ENCODE measurements at places on chromosomes 7 and 10.

DNA sequence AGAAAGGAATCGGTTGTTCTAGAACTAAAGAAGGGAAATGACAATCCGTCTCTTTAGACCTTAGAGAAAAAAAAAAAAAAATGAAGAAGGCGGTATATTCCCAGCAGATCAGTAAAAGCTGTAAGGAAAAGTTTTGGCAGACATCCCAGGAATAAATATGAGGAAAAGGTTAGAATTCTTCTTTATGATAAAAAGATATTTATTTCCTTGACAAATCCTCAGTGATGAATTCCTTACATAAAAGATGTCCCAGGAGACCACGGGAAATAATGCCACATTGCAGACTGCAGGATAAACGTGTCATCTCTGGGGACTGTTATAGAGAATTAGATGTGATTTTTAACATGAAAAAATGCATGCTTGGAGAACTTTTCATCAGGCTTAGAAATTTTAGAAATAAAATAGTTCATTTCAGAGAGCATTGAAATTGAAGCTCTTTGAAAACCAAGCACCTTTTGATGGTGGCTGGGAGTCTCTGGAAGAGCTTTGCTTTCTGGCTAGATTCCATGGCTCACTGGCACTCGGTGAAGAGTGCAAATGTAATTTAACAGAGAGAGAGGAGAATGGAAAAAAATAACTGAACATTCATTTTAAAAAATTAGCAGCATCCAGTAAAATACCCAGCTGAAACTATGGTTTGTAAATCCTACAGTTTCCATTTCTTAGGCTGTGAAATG, 98.2 kb downstream of the PRPF18 start:
- DNase-seq: no peak

DNA sequence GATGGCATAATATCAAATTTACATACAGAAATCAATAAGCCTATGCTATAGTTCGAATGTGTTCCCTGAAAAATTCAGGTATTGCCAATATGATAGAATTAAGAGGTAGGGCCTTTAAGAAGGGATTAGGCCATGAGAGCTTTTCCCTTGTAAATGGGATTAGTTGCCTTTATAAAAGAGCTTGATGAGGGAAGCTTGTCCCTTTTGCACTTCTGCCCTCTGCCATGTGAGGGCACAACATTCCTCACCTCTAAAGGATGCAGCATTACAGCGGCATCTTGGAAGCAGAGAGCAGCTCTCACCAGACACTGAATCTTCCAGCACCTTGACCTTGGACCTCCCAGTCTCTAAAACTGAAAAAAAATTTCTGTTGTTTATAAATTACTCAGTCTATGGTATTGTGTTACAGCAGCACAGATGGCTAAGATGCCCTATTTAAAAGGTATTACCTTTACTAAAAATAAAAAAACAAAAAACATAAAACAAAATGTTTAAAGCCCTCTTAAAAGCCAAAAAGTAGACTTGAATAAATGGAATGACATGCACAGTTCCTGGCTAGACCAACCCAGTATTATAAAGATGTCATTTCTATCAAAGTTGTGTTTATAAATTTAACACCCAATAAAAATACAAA, 909.6 kb downstream of the REEP3 start:
- DNase-seq: peak; percentile 26

DNA sequence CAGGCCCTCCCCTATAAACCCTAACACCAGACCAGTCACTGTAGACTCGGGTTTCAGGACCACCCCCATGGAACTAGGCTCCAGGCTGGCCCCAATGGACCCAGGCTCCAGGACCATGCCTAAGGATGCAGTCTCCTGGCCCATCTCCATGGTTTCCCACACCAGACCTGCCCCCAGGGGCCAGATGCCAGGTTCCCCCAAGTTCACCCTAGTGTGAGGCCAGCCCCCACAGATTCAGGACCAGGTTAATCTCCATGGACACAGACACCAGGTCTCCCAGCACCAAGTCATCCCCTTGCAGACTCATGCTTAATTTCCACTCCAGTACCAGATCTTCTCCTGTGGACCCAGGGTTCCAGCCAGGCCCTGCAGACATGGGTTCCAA, 103.8 kb upstream of the LANCL2 start:
- DNase-seq: no peak

DNA sequence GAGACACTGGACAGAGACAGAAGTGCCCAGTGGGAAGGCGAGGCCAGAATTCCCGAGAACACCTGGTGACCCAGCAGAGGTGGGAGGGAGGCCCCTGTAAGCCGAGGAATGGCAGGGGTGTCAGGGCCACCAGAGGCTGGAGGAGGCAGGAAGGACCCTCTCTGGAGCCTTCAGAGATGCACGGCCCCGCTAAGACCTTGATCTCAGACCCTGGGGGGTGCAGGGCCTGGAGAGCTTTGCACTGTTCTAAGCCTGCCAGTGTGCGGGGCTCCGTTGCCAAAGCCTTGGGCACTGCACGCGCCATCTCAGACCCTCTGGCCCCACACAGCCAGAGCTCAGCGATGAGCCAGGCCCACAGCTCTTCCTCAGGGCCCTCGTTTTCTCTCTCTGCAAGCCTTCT, 557.1 kb downstream of the PTPRN2 start:
- DNase-seq: no peak

GRCh38 chr10:110414548-110415309, 83.0 kb upstream of the DUSP5 start:
- DNase-seq: no peak

DNA sequence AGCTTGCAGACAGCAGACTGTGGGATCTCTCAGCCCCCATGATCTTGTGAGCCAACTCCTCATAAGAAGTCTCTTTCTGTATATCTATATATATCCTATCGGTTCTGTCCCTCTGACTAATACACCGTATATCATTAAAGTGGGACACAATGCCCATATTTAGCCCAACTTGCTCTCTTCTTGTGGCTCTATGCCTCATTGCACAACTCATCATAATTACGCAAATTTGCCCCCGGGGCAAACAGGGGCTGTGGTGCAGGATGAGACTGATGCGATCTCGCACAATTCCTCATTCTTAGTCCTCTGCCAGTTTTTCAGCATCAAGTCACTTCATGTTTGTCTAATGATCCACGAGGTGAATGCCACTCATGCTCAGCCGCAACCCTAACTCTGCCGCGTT, 183.2 kb downstream of the PRPF18 start:
- DNase-seq: no peak

GRCh38 chr7:4713183-4713784, 31.2 kb downstream of the FOXK1 start:
- DNase-seq: no peak
